AG20443 (cell line): ENCODE measurements at places on chromosomes 7 and 10.

DNA sequence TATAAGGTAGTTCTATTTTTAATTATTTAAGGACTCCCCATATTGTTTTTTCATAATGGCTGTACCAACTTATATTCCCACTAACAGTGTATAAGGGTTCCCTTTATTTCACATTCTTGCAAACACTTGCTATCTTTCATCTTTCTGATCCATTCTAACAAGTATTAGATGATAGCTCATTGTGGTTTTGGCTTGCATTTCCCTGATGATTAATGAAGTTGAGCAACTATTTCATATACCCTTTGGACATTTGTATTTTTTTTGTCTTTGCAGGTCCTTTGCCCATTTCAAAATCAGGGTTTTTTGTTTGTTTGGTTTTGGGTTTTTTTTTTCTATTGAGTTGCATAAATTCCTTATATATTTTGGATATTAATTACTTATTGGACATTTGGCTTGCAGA is 107.2 kb downstream of the EPC1 start:
- DNase-seq = no peak

DNA sequence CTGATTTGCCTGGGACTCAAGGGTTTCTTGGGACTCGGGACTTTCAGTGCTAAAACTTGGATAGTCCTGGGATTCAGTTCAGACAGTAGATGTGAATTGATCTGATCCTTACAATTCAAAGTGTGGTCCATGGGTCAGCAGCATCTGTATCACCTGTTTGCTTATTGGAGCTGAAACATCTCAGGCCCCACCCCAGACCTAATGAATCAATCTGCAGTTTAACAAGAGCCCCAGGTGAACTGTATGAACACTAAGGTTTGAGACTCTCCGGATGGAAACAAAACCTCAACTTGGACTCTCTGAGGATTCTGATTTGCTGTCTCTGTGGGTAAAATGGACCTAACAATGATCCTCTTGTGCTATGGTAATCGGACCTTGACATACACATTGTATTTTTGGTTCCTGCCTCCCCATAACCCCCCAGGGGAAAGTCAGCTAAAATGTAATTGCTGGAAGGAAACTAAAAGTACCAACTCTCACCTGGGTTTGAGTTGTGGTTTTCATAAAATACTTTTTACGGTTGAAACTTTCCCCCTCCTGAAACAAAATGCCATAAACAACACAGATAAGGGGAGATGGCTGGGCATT is 11.7 kb downstream of the CYP26A1 start:
- DNase-seq = no peak

GRCh38 chr10:94677691-94678090 is 5.8 kb upstream of the CYP2C18 start:
- DNase-seq = no peak

GRCh38 chr7:101947899-101948298 is 130.5 kb downstream of the CUX1 start:
- DNase-seq = no peak

GRCh38 chr7:27159266-27160144 is 3.0 kb upstream of the HOXA7 start:
- no peak for DNase-seq

- DNase-seq = no peak
These were observed 312.1 kb upstream of the SHH start for GRCh38 chr7:156124356-156124755.
